Activated CD4-positive, alpha-beta T cell treated with anti-CD3 and anti-CD28 coated beads, Interleukin-2, amount 50 U/mL, for 4 hours (primary cell): ENCODE measurements at places on chromosomes 1 and 21.
A peak's percentile ranks its signal among the peaks of the same experiment; 100 is the strongest.

DNA sequence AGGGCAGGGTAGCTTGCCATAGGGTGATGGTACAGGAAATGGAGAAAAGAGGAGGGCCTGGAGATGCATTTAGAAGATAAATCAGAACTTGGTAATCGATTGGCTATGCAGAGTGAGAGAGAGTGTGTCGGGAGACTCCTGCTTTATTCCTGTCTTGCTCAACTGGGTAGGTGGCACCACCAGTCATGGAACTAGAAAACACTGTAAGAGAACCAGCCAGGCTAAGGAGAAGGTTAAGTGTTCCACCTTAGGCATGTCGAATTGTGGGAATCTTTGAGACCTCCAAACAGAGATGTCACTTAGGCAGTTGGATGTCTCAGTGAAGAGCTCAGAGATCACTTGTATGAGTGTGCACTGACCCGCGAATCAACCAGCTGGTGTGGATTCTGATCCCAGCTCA, 28.7 kb upstream of the RD3 start:
- no peak for DNase-seq

DNA sequence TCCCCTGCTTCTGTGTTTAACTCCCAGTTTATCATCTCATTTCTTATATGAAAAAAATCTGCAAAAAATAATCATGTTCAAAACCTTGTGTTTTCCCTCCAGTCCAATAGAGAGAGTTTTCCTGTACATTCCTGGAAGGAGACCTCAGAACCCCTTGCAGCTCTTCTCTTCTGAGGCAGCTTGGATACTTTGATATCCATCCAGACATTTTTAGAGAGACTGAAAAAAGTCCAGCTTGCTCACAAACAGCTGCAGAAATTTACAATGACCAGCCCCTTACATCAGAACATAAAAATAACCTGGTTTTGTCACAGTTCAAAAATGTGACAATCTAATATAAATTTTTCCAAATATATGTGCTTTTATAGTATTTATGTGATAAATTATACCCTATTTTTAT, 73.3 kb upstream of the C1orf115 start:
- DNase-seq: no peak

- no peak for DNase-seq
Observed at GRCh38 chr21:37944496-37944895, 28.2 kb upstream of the KCNJ6 start.

- DNase-seq: no peak
Observed at GRCh38 chr1:166302989-166303758, 136.4 kb upstream of the FAM78B start.

- peak; percentile 16 for DNase-seq
Observed at GRCh38 chr1:204941421-204942338, 71.0 kb downstream of the NFASC start.

DNA sequence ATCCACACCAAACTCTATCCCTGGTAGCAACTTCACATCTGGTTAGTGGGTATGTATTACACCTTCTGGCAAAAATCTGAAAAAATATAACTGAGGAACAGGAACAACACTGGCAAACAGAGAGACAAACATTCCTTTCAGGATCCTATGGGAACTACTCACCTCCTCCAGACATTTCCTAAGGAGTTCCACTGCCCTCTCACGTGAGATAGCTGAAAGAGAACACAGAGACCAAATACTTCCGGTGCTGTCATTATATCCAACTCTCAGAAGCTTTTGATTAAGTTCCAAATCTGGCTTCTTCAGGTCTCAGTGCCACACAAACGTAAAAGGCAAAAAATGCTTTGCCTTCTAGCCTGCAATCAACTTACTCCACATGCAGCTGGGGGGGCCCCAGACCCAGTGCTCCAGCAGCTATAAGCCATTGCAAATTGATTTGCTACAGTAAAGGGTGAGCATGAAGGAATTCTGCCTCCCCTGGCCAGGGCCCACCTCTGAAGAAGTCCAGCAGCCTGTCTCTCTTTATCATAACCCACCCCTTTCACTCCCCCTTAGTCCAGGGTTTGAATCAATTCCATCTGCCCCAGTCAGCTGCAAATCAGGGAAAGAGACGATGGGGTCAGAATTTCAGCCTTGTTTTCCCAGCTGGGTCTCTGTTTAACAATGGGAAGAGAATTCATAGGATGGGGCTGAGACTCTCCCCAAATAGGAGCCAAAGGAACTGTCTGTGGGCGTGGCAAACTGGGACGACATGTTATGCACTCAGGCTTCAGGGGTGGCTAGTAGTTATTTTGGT, 32.2 kb downstream of the TFAP2E start:
- no peak for DNase-seq

- DNase-seq: no peak
Observed at GRCh38 chr1:67599085-67599484, 85.9 kb upstream of the GADD45A start.

- no peak for DNase-seq
Observed at GRCh38 chr1:70499695-70500094, 88.6 kb downstream of the CTH start.

DNA sequence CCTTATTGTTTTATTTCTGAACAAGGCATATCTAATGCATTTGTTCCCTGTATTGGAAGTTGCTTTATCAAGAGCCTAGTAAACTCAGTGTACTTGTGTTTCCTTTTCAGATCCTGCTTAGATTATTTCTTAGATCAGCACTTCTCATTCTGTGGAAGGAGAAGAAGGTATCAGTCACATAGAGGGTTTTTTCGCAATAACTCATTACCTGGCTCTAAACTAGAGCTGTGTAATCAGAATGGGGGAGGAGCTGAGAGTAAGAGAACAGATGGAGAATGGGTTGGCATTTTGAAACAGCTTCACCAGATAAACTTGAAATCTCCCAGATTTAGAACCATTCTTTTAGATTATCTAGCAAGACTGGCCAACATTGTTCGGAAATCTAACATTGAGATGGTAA, 11.0 kb downstream of the AHCYL1 start:
- no peak for DNase-seq

DNA sequence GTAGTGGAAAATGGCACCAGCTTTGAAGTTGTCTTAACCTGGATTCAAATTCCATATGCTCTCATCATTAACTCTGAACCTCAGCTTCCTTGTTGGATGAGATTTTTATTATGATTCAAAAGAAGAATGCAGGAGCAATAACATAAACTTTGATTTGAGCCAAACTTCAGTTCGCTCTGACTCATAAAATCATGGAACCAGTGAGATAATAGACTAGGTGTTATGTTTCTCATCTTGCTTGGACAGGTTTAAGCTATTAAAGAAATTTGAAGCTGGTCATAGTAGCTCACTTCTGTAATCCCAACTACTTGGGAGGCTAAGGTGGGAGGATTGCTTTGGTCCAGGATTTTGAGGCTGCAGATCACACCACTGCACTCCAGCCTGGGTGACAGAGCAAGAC, 172.8 kb downstream of the CLEC20A start:
- DNase-seq: no peak

DNA sequence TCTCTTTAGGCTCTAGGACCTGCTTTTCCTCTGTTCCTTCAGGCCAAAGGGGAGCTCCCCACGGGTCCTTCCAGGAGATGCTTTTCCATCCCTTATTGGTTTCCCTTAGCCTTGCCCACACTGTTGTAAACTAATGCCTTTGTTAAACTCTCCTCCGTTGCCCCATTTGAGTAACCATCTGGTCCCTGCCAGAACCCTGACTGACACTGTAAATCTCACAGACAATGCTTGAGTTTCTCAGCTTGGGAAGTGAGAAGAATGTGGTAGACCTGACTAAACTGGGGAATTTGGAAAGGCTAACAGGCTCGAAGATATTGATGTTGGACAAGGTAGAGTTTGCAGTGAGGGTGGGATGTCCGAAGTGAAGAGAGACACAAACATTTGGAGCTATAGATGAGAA, 11.4 kb downstream of the AKNAD1 start:
- no peak for DNase-seq

DNA sequence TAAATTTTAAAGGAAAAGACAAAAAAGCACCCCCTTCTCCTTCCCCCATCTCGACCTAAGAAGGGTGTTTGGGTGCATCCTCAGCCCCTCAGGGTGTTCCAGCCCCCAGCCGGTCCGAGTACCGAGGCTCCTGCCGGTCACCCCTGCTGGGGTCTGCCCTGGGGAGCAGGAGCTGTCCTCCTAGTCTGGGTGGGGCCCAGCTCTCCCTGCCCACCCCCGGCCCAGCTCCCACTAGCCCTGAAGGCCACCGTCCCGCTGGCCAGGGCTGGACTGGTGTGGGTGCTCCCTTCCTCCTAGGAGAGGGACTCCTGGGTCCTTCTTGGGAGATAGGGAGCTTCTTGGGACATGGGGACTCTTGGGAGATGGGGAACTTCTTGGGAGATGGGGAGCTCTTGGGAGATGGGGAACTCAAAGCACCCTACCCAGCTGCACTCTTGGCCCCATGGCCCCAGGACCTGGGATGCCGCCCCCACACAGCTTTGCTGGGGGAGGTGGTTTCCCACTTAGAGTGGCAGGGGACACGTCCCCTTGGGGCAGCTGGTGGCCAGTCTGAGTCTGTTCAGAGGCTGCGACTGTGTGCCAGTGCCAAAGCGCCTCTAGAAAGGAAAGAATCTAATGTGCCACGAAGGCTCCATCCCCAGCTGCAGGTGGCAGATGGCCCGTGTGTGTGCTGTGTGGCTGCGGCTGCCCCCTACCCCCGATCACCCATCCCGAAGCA, 44.5 kb downstream of the MORN1 start:
- DNase-seq: no peak

DNA sequence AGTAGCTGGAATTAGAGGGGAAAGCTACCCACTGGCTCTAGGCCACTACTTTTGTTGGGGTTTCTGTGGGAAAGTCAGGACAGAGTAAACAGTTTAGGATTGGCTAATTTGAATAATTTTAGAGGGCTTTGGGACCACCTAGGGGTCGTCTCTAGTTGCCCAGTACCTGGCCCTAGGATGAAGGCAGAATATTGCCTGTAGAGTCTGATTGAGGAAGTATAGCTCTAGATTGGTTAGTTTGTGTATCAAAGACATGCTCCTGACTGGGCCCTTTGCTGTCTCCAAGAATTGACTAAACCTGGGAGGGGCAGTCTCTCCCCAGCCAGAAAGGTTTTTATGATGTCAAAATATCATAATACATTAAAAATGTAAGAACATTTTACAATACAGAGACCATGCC, 142.0 kb downstream of the POU2F1 start:
- no peak for DNase-seq

GRCh38 chr1:228321435-228321834, 85.2 kb downstream of the TRIM11 start:
- DNase-seq: no peak

DNA sequence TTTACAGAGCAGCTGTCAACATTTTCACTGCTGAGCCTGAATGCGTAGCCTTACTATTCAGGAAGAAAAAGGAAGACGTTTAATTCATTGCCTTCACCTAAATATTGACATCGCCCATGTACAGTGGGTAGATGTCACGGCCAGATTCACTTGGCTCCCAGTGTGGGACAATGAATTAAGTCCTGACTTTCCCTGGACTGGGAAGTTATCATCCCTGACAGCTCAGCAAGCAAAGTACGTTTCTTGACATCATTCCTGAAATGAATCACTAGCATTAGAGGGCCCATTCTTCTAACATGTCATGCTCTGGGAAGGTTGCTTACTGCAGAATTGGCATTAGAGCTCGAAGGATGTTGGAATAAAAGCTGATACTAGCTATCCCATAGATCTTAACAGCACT, 37.8 kb downstream of the LRRC53 start:
- no peak for DNase-seq

- no peak for DNase-seq
Observed at GRCh38 chr1:980602-981395, 1.1 kb downstream of the PERM1 start.

DNA sequence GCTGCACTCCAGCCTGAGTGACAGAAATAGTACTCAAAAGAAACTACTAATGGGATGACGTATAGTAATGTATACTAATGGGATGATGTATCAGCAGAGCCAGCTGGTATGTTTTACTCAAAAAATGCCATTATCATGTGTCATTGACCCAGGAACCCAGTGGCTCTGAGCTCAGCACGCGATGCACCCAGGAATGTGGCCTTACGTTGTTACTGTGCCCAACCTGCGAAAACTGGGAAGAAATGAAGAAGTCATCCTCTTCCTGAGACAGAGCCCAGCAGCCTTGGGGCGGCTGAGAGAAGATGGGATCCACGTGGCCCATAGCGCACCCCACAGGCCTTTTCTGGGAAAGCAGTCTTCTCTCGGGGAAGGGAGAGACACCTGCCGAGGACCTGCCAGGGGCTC, 8.8 kb downstream of the UBE2J2 start:
- no peak for DNase-seq

DNA sequence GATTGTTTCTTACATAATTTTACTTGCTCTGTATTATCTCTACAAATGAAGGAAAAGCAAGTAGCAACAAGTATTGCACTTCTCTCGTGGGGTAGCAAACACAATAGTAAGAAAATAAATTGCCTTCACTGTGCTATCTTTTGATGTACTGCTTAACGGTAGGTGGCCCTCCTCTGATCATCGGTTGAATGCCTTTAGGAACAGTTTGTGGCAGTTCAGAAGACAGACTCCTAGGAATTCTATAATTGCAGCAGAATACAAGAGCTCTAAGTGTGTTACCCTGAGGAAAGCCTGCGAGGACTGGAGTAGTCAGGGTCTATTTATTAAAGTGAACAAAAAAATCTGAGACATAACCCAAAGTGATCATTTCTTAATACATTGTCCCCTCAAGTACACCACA, 1135.9 kb downstream of the KCNT2 start:
- DNase-seq: no peak

DNA sequence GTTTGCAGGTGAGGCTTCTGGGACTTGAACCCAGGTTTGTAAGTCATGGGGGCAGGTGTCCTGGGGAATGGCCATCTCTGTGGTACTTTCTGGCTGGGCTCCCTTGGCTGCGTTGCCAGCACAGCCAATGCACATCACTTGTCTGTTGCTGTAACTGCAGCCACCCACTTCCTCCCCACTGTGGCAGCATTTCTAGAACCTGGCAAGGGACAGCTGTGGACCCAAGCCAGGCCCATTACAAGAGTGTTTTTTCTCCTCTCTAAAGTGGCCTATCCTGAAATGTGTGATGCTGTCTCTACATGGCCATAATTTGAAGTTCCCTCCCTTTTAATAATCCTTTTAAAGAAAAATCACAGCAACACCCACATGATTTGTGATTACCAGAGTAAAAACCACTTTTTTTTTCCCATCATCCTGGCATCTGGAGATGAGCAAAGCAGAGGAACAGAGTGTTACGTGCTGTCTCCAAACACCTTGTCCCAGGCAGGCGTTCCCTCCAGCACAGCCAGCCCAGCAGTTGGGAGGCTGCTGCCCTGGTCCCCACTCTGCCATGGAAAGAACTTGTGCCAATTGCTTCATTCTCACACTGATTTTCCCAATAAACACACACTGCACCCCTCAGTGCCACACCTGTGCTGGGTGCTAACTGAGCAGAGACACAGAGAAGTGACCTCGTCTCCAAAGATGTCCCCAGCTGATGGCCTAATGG, 360.6 kb upstream of the USP24 start:
- no peak for DNase-seq

GRCh38 chr1:112638110-112638428, 18.4 kb downstream of the CAPZA1 start:
- DNase-seq: no peak

GRCh38 chr1:41327383-41327999, 33.7 kb upstream of the FOXO6 start:
- DNase-seq: no peak

- DNase-seq: no peak
Observed at GRCh38 chr1:48917901-48918603, 141.4 kb upstream of the BEND5 start.

GRCh38 chr1:2554621-2555387, 1.4 kb upstream of the TNFRSF14 start:
- peak; percentile 56 for DNase-seq

- DNase-seq: peak; percentile 25
Observed at GRCh38 chr1:19344372-19344810, 32.3 kb downstream of the SLC66A1 start.

- DNase-seq: no peak
Observed at GRCh38 chr21:33198346-33199099, 31.2 kb upstream of the IFNAR2 start.
